WTC11 (cell line): ENCODE measurements at places on chromosomes 12 and 14.

- peak; percentile 41 for DNase-seq
- peak overlapping the region; percentile 89 for H3K4me3 ChIP-seq
- H3K36me3 ChIP-seq, result no peaks in the 10 kb centered on the region
- no peak overlapping the region for H3K27ac ChIP-seq
- H3K27me3 ChIP-seq, result peaks cover 39% of the 10 kb centered on the region
- H3K4me1 ChIP-seq, result peaks cover 42% of the 10 kb centered on the region
Observed at GRCh38 chr12:49706351-49707127, 666 bp downstream of the FMNL3 start.

GRCh38 chr12:127178463-127178862, 1088.5 kb upstream of the TMEM132C start:
- no peak for DNase-seq
- H3K27me3 ChIP-seq, result peaks cover 3% of the 10 kb centered on the region; the same call in 1 of the 2 replicates
- peaks cover 55% of the 10 kb centered on the region for H3K36me3 ChIP-seq

DNA sequence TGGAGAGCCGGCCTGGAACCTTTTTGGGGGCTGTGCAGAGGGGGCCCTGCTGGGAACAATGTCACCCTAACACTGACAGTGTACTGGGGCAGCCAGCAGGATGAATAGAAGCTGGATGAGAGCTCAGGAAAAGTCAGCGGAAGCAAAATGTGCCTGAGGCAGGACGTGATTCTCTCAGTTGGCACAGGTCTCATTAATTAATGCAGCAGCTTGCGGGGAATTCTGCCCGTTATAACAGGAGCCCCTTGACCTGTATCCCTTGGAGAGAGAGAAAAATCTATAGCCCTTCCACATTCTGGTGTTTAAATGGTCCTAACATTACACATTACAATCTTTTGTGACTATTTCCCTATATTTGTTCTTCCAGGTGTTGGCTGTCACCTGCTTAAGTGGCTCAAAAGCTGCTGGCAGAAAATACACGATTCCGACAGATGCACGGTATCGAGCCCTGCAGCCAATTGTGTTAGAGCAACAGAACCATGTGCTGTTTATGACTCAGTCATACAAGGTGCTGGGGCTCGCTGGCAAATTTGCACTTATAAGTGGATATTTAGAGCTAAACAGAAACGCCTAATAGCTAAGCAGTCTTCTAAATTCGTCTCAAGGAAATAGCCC, 854.7 kb downstream of the AACS start:
- H3K36me3 ChIP-seq, result peaks cover 66% of the 10 kb centered on the region
- H3K4me1 ChIP-seq, result no peaks in the 10 kb centered on the region
- DNase-seq, result no peak
- no peak overlapping the region for H3K4me3 ChIP-seq

DNA sequence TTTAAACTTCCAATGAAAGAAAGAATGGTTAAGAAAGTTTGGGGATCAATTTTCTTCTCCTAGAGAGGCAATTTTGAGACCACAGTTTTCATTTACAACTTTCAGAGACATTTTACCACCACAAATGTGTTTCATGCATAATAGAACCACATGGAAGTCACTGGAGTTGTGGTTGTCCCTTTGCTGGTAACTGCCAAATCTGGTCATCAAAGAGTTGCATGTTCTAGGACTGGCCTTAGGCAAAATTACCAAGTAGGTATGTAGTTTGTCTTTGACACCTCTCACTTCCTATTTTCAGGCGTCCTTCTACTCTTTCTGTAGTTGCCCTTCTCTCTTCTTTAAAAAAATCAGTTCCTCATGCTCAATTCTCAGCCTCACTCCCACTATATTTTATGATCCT, 54.3 kb upstream of the TMX1 start:
- no peaks in the 10 kb centered on the region; the same call in 1 of the 2 replicates for H3K27me3 ChIP-seq
- H3K27ac ChIP-seq, result no peak overlapping the region
- peaks cover 4% of the 10 kb centered on the region; the same call in 1 of the 2 replicates for H3K4me1 ChIP-seq
- H3K4me3 ChIP-seq, result no peak overlapping the region
- no peaks in the 10 kb centered on the region for H3K36me3 ChIP-seq
- no peak for DNase-seq

DNA sequence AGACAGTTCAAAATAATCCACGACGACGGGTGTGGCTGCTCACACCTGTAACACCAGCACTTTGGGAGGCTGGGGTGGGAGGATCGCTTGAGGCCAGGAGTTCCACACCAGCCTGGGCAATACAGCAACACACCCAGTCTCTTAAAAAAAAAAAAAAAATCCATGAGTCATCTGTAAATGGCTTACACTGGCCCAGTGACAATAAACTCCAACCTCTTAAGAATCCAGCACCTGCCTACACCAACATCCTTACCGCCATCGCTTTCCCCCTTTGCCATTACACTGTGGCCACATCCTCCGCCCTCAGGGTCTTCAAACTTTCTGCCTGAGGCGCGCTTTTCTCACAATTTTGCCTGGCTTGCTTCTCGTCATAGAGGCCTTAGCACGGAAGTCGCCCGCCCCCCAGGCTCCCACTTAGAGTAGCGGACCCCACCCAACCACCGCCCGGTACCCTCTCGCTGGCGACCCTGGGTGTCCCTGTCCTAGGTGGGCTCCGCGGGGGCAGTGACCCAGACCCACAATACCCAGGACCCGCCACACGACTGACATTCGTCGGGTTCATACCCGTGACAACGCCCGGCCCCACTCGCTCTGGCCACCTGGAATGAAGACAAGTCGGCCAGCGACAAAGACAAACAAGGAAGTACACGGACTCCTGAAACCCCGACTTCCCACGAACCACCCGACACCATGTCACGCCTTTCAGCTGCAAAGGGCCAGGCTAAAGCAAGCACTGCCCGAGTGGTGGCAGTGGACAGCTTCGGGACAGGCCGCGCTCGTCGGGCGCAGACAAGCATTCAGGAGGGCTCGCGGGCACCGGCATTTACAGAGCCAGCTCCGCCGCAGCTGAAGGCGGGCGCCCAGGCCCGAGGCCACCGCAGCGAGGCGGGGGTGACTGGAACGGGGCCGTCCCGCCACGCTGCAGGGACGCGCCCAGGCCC, 636 bp downstream of the GOLGA3 start:
- peaks cover 14% of the 10 kb centered on the region for H3K4me1 ChIP-seq
- H3K36me3 ChIP-seq, result peaks cover 20% of the 10 kb centered on the region
- DNase-seq, result no peak
- H3K27me3 ChIP-seq, result no peaks in the 10 kb centered on the region

GRCh38 chr14:98169170-98169587, 1102.8 kb downstream of the BCL11B start:
- H3K27me3 ChIP-seq, result no peaks in the 10 kb centered on the region; the same call in 1 of the 2 replicates
- H3K4me3 ChIP-seq, result no peak overlapping the region
- H3K36me3 ChIP-seq, result no peaks in the 10 kb centered on the region
- H3K4me1 ChIP-seq, result peaks cover 25% of the 10 kb centered on the region

DNA sequence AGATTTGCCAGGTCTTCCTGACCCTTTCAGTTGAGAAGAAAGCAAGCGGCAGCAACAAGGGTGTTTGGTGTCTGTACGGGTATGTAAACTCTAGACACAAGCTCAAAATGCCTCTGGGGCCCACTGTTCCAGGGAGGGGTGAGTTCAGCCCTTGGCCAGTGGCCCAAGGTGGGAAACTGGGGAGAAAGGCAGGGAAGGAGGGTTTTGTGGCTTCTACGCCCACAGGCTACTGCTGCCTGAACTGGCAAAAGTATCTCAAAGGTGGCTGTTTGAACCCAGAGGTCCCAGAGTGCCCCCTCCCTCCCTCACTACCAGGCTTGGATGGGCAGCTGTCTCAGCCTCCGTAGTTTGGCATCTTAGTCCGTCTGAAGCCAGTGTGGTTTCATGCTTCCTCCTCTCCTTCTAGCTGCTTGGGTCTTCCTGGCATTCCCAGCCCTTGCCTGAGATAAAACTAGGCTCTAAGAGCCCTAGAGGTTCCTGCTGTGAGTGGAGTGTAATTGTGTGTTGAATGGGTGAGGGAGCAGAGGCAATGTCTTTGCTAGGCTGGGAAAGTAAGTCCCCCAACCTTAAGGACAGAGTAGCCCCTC, 5.5 kb downstream of the HOXC5 start:
- H3K27me3 ChIP-seq, result peaks cover 99% of the 10 kb centered on the region
- DNase-seq, result no peak
- H3K4me1 ChIP-seq, result peaks cover 16% of the 10 kb centered on the region
- H3K36me3 ChIP-seq, result no peaks in the 10 kb centered on the region
- no peak overlapping the region for H3K27ac ChIP-seq

GRCh38 chr12:90682398-90682797, 272.6 kb downstream of the CCER1 start:
- H3K36me3 ChIP-seq, result no peaks in the 10 kb centered on the region
- no peaks in the 10 kb centered on the region for H3K4me1 ChIP-seq
- no peak for DNase-seq

- H3K27ac ChIP-seq, result no peak overlapping the region
- H3K4me3 ChIP-seq, result no peak overlapping the region
- DNase-seq, result no peak
Observed at GRCh38 chr12:123945287-123946151, 27.1 kb downstream of the CCDC92 start.

- H3K27ac ChIP-seq, result peak overlapping the region; percentile 53; the same call in 1 of the 2 replicates
- H3K4me3 ChIP-seq, result no peak overlapping the region
- no peaks in the 10 kb centered on the region; the same call in 1 of the 2 replicates for H3K27me3 ChIP-seq
- no peak for DNase-seq
- no peaks in the 10 kb centered on the region for H3K36me3 ChIP-seq
Observed at GRCh38 chr12:111260732-111261131, 108.2 kb downstream of the PHETA1 start.

- H3K4me3 ChIP-seq, result no peak overlapping the region
- no peak overlapping the region for H3K27ac ChIP-seq
- DNase-seq, result no peak
- no peaks in the 10 kb centered on the region; the same call in 1 of the 2 replicates for H3K27me3 ChIP-seq
Observed at GRCh38 chr12:17134315-17134714, 528.4 kb upstream of the LMO3 start.

DNA sequence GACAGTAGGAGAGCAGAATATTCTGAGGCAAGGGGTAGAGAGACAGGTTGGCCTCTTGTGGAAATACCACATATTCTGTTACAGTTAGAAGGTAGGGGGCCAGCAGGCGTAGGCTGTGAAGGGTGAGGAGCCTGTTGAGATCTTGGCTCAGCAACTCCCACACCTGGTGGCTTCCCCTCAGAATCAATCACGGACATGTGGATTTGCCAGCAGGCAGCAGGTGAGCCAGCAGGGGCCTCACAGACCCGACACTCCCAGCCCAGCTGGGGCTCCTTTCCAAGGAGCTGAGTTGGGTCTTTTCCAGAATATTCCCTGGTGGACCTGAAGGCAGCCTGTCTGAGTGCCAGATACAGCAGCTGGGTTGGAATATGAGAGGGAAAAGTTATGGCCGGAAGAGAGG, 150.0 kb upstream of the CRY1 start:
- H3K36me3 ChIP-seq, result no peaks in the 10 kb centered on the region
- H3K4me3 ChIP-seq, result no peak overlapping the region
- H3K27ac ChIP-seq, result no peak overlapping the region
- DNase-seq, result no peak

DNA sequence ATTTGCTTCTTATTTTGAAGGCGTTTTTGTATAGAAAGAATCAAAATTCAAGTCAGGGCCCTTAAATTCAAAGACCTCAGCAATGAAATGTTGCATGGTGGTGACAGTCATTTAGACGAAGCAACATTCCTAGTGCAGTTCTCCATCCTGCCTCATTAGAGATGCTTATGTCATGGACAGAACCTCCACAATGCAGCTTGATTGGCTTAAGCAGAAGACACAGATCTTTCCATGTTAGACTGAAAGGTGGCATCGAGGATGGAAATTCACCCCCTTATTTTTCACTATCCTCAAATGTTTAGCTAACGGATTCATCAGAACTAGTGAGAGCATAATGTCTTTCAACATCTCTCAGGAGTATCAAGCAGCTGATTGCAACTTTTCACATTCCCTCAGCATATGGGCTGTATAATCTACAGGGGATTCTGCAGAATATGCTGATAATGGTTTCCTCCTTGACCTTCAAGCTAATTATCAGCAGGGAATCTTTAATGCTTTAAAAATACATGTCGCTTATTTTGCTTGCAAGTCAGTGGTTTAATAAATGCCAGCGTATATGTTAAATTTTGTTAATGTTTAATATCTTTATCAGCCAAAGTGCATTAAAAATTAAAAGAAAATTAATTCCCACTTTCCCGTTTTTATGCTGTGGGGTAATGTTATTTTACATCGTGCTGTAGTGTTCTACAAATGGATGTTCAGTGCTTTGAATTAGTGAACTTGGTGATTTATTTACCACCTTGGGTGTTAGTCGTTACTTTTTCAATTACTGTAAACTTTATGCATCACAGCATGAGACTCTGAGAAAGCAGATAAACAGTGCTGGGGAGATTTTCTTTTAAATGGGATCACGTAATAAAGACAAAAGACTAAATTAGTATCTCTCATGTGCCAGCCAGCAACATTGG, 12.8 kb upstream of the NRDE2 start:
- no peak for DNase-seq
- H3K27ac ChIP-seq, result no peak overlapping the region
- H3K4me1 ChIP-seq, result peaks cover 18% of the 10 kb centered on the region
- peaks cover 2% of the 10 kb centered on the region; the same call in 1 of the 2 replicates for H3K27me3 ChIP-seq

DNA sequence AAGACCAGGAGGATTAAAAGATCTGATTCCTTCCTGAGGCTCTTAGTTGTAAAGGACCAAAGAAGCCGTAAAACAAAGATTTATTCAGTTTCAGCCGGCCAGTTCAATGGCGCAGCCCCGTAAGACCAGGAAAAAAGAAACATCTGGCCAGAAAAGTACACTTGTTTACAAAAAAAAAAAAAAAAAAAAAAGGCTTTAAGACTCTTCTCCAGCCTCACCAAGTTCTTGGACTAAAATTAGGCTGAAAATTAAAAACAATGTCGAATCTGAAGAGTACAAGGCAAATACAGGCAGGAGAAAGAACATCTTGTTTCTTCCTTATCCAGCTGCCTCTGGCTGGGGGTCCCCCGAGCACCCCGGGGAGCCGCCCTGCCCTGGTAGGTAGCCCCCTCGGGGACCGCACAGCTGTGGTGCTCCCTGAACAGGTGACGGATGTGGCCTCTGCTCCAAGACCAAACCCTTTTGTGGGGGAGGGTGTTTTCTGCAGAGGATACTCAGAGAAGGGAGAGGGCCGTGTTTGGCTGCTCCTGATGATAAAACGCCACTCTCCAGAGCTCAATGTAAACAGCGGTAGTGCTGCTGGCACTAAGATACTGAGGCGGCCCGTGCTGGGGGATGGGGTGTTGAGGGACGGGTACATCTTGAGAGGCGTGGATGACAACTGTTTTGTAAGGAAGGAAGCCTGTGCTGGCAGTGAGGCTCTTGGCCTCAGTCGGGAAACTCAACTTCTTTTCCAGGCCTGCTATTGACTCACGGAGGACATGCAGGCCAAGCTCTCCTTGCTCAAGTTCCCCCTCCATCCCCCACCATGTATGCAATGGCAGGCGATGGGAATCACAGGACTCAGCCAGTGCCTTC, 201.0 kb upstream of the DIO3 start:
- no peak overlapping the region for H3K27ac ChIP-seq
- no peak for DNase-seq
- H3K27me3 ChIP-seq, result peaks cover 2% of the 10 kb centered on the region; the same call in 1 of the 2 replicates
- H3K4me3 ChIP-seq, result no peak overlapping the region
- no peaks in the 10 kb centered on the region; the same call in 1 of the 2 replicates for H3K36me3 ChIP-seq

DNA sequence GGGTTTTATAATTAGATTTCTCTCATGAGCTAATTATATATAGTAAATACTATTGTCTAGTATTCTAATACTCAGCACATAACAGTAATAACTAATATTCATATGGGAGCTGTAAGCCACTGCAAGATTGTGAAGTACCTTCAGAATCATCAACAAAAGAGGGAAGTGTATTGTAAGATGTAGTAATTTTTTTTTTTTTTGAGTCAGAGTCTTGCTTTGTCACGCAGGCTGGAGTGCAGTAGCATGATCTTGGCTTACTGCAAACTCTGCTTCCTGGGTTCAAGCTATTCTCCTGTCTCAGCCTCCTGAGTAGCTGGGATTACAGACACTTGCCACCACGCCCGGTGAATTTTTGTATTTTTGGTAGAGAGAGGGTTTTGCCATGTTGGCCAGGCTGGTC, 3.1 kb downstream of the GPR33 start:
- no peaks in the 10 kb centered on the region; the same call in 1 of the 2 replicates for H3K27me3 ChIP-seq
- H3K27ac ChIP-seq, result no peak overlapping the region
- no peaks in the 10 kb centered on the region for H3K36me3 ChIP-seq
- no peaks in the 10 kb centered on the region for H3K4me1 ChIP-seq
- no peak overlapping the region for H3K4me3 ChIP-seq
